ENCODE measurements at places on chromosomes 16 and 17.

DNA sequence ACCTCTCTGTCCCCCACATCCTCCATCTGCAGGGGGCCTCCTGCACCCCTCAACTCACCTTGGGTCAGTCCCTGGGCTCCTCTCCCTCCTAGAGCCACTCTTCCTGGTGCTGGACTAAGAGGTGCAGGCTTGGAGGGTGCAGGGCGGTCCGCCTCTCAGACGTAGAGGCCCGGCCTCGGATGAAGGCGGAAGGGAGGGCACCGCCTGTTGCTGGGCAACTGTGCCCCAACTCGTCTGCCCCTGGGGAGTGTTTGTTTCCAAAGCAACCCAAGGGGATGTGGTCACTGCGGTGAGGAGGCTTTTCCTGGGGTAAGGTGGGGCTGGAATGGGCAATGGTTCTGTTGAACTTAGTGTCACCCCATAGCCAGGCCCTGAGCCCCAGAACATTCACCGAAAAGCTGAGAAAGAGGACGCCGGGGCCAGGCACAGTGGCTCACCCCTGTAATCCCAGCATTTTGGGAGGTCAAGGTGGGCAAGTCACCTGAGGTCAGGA lies at the start of gene C16orf54:
TSS of gene C16orf54 (minus strand) at position 138 of the 493 bp plus-strand sequence. CDS start 1,039 bp downstream, outside the sequence.
- DNase-seq = no peak

- no peak for DNase-seq
Measured at GRCh38 chr17:19386051-19386929, 700 bp downstream of the MFAP4 start.

DNA sequence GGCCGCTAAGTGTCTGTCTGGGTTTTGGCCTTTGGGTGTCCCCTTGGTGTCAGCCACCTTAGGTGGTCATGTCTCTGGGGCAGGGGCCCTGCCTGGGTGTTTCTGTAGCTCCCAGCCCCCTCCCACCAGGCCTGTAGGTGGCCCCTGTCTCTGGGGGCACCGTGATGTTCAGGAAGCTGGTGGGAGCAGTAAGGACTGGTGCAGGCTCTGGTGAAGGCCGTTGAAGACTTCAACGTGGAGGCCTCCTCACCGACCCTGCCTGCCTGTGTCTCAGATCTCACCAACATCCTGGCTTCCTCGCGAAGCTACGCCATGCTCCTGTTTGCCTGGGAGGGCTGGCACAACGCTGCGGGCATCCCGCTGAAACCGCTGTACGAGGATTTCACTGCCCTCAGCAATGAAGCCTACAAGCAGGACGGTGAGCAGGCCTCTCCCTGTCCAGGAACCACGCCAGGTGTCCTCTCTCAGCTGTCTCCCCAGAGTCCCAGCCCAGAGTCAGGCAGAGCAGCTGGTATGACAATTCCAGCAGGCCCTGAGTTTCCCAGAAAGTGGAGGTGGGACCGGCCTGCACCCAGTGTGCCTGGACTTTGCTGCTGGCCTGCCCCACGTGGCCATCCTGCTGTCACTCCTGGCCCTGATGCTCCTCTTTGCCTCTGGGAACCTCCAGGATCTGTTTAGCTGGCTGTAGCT lies 2.8 kb downstream of the ACE start:
- DNase-seq = no peak

GRCh38 chr17:67602974-67603373 lies 114.8 kb upstream of the NOL11 start:
- peak; percentile 6 for DNase-seq

GRCh38 chr16:67428146-67428731 lies 2.7 kb upstream of the HSD11B2 start:
- no peak for DNase-seq

DNA sequence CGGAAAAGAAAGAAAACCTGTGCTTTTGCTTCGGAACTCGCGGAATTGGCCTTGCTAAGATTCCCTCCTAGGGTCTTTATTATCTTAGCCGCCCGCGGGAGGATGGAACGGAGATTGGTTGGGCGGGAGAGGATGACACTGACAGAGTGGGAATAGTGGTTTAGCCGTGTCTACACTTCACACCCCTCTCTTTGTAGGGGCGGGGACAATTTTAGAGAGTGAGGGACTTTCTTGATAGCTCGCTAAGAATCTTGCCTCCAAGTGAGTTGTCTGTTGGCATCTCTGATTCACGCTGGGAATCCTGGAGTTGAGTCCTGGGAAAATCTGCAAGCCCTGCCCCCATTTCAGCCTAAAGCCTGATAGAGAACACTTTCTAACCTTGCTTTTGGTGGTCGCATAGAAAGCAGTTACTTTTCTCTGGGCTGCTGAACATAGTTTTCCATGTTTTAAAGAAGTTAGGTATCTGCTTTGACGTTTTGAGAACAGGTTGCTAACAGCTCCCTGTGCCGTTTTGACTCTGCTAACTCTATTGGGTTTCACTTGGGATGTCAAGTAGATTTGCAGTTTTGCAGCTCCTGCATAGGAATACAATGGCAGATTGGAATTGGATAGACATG lies 697 bp downstream of the NOL11 start:
- DNase-seq = no peak

DNA sequence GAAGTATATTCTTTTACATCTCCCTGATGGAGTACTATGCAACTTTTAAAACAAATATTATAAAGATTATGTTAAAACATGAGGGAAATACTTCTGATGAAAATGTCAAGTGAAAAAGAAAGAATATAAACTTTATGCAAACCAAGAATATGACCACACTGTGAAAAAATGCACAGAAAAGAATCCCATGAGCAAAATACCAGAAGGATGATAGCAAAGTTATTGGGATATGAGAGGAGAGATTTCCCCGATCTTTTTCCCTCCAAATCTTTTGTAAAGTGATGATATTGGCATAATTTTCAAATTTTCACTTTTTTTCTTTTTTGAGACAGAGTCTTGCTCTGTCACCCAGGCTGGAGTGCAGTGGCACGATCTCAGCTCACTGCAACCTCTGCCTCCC lies 36.6 kb upstream of the SMURF2 start:
- DNase-seq = no peak

DNA sequence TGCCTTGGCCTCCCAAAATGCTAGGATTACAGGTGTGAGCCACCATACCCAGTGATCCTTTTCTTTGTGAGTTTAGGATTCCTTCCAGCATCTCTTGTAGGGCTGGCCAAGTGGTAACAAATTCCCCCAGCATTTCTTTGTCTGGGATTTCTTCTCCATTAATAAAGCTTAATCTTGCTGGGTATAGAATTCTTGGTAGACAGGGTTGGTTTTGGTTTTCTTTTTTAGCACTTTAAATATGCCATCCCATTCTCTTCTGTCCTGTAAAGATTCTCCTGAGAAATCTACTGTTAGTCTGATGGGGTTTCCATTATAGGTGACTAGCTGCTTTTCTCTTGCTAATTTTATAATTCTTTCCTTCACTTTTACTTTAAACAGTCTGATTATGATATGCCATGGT lies 173.0 kb upstream of the TOM1L1 start:
- no peak for DNase-seq

- DNase-seq = no peak
Measured at GRCh38 chr16:57026778-57027062, 37.4 kb downstream of the NLRC5 start.
